ENCODE measurements at places on chromosomes 5 and 9.
A peak's percentile ranks its signal among the peaks of the same experiment; 100 is the strongest.

- DNase-seq: no peak
Measured at GRCh38 chr9:78115073-78115472, 83.5 kb upstream of the GNAQ start.

DNA sequence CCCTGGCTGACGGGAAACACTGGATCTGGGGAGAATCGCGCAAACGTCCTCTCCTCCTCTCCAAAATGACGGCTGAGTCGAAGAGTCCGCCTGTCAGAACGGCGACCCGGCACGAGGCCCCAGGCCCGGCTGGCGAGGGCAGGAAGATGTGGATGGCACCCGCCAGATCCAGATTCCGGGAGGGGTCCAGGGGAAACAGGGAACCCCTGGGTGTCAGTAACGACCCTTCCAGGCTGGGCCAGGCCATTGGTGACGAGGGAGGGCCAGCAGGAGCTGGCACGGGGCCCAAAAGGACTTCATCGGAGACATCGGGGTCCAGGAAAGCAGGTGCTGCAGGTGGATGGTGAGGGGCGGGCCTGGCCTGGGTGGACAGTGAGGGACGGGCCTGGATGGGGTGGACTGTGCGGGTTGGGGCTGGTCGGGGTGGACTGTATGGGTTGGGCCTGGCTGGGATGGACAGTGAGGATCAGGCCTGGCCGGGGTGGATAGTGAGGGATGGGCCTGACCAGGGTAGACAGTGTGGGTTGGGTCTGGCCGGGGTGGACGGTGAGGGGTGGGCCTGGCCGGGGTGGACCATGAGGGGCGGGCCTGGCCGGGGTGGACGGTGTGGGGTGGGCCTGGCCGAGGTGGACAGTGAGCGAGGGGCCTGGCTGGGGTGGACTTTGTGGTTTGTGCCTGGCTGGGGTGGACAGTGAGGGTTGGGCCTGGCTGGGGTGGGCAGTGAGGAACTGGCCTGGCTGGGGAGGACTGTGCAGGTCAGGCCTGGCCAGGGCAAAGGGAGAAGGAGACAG lies 14.0 kb downstream of the SLC6A3 start:
- no peak for DNase-seq

DNA sequence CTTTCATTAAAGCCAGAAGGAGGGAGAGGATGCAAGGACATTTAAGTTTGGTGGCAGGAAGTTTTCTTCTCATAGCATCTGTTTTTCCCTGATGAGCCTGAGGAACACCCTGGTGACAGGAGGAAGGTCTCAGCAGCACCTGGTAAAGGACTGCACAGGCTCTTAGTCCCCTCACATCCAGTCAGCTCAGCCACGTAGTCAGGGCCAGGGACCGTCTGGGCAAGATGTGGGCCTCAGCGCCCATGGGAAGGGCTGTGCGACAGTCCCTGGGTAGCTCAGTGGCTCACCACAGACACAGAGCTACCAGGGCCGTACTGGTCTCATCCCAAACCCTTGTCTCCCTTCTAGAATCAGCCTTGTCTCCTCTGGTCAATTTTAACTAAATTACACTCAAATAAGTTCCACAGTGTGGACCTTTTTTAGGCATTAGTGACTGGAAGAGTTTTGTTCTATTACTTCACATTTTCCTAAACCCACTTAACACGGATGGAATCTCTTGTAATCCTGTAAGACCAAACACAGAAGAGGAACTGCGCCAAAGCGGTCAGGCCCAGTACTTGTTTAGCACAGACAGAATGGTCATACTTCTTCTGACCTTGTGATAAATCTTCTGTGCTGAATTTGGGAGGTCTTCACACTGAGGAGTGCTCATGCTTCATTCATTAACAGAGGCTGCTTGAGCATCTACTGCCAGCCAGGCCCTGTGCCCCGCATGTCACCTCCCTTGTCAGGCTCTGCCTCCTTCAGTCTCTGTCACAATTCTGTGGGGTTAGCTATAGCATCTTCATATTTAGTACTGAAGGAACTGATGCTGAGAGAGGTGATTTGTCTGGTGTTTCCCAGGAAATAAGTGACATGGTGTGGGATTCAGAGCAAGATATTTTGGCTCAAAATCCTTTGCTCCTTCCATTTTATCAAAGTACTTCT lies 91.4 kb downstream of the ANGPTL2 start:
- no peak for DNase-seq

GRCh38 chr5:37615184-37615583 lies 224.7 kb downstream of the GDNF start:
- DNase-seq: no peak

- no peak for DNase-seq
Measured at GRCh38 chr5:38360323-38361061, 102.1 kb downstream of the EGFLAM start.

- no peak for DNase-seq
Measured at GRCh38 chr9:125820100-125820804, 73.1 kb downstream of the PBX3 start.

DNA sequence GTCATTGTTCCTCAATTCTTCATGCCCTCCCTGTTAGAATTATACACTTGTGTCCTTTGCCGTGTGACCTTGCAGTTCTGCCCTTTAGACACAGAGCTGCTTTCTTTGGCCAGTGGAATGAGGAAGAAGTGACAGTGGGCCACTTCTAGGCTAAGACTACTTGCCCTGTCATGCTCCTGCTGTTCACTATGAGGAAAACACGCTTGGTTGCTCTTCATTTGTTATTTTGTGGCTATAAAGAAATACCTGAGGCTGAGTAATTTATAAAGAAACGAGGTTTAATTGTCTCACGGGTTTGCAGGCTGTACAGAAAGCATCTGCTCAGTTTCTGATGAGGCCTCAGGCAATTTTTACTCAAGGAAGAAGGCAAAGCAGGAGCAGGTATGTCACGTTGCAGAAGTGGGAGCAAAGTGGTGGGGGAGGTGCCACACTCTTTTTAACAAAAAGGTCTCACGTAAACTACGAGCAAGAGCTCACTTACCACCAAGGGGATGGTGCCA lies 279.1 kb upstream of the DMAC1 start:
- DNase-seq: no peak

GRCh38 chr9:25603106-25603505 lies 75.1 kb downstream of the TUSC1 start:
- DNase-seq: no peak

GRCh38 chr5:122062205-122062604 lies 15.9 kb downstream of the LOX start:
- no peak for DNase-seq

DNA sequence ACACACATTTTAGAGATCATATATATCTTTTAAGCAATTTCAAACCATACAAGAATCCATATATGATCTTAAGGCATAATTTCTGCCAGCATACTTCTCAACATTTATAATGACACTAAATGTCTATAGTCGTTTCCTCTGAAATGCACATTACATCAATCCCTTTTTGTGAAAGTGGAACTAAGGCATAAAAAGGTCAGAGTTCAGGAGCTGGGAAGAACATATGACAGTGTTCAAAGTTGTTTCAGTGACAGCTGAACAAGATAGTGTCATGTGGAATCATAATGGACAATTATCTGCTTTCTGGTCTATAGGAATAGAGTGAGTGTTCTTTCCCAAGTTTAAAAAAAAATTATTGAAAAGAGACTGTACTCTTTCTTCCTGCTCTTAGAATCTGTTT lies 2.4 kb upstream of the MOB3B start:
- no peak for DNase-seq

- no peak for DNase-seq
Measured at GRCh38 chr5:45410304-45410995, 285.7 kb downstream of the HCN1 start.

GRCh38 chr5:33891788-33892619 lies at the start of gene ADAMTS12:
TSS of gene ADAMTS12 (minus strand) at chr5:33891990. CDS start at chr5:33891856, 134 bp downstream.
- DNase-seq: no peak

- DNase-seq: peak; percentile 68
Measured at GRCh38 chr9:88387036-88387551, 1.1 kb upstream of the SPIN1 start.

- no peak for DNase-seq
Measured at GRCh38 chr5:143314659-143315058, 88.8 kb downstream of the NR3C1 start.

DNA sequence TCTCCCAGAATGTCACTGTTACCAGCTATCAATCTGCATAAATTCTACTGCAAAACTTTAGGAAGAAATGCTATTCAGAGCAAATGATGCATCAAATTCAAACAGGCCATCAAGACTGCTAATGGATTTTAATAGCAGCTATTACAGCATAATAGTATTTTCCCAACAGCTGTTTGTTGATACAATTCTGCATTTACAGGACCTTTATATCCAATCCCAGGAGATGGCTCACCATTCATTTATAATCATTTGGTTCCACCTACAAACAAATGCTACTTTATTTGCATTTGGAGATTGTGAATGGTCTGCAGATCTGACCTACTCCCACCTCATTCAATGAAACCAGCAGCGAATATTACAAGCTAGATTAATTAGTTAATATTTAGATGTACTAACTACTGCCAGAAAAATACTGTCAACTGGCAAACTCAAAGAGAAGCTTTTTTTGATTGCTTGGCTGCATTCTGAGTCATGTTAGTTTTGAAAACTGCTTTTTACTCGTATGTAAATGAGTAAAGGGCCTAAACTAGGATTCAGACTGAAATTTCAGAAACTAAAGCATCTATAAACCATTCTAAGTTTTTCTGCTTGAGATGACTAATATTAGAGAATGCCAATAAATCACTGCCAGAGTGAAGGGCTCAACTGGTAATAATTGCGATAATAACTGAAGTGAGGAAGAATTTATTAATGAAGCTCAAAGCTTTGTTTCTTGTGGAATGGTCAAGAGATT lies 7.1 kb upstream of the PCA3 start:
- DNase-seq: no peak

GRCh38 chr5:178651046-178651810 lies 24.4 kb upstream of the CLK4 start:
- no peak for DNase-seq

- DNase-seq: no peak
Measured at GRCh38 chr5:11072568-11072967, 311.5 kb upstream of the DAP start.

GRCh38 chr5:7877851-7878250 lies 8.9 kb downstream of the MTRR start:
- peak; percentile 68 for DNase-seq

DNA sequence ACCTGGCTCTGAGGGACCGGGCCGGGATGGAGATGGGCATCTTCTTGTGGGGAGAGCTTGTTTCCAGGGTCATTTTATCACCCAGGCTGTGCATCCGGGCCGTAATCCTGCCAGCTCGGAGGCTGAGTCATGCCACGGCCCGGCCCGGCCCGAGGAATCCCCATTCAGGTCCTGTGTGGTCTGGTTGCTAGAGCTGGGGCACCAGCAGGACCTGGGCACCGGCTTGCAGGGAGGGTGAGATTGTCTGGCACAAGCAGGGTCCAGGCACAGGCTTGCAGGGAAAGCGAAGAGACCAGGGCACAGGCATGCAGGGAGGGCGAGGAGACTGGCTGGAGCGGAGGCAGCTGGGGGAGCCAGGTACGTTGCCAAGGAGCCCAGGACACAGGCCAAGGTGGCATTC lies 106.8 kb downstream of the RXRA start:
- DNase-seq: no peak

GRCh38 chr5:9057406-9058000 lies 488.4 kb downstream of the SEMA5A start:
- no peak for DNase-seq

- DNase-seq: no peak
Measured at GRCh38 chr5:96579711-96580110, 82.5 kb upstream of the CAST start.

GRCh38 chr5:64814073-64814472 lies 45.3 kb downstream of the CWC27 start:
- DNase-seq: no peak

DNA sequence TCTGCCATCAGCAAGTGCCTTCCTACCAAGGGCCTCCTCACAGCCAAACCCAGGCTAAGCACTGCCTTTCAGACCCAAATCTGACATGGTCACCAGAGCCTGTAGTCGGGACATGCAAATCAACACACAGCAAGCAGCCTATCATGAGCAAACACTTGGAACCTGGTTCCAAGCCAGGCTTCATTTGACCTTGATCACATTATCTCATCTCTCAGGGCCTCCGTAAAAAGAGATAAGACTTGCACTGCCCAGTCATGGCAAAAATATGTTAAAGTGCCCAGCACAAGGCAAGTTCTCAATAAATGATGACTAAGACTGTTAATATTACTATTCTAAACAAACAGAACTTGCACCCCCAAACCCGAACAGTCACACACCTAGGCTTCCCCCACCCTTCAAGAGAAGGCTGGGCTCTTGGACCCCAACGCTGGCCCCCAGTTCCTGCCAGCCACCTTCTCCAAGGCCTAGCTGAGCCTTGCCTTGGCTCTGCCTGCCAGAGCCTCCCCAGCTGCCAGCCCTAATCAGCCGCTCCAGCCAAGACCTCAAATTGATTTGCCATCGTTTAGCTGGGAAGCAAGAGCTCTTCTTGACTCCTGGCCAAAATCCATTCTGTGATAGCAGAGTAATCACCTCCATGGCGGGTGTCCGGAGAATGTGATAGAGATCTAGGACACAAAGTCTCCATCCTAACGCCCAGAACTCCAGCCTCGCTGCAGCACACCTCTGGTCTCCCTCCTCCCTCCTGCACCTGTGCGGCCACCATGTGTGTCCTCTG lies 18.7 kb downstream of the CPLX2 start:
- DNase-seq: peak; percentile 76

GRCh38 chr5:72248410-72248981 lies 71.5 kb downstream of the MRPS27 start:
- DNase-seq: peak; percentile 55

DNA sequence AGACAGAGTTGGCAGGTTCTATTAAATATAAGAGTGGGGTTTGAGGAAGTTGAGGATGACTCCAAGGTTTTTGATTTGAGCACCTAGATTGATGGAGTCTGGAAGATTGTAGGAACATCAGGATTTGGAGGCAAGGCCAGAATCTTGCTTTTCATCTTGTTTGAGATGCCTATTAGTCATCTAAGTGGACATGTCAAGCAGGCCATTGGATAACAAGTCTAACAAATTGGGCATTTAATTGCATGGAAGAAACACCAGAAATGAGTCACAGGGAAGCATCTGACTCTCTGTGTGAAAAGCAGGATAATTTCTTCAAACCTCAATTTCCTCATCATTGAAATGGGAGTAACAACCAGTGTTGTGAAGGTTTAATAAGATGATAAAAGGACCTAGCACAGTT lies 53.3 kb upstream of the ARL15 start:
- no peak for DNase-seq

DNA sequence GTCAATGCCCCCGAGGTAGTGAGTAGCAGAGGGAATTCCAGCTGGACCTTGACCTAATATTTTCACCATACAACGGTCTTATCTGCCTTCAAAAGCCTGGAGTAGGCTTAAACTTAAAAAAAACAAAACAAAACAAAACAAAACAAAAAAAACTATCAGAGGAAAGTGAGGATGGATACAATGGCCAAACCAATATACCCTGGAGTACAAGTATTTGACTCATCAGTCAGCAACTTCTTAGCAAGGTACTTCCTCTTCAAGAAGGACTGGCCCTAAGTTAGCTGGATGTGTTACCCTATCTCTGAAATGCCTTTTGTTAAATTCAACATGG lies 160.6 kb upstream of the GNA14 start:
- no peak for DNase-seq

- DNase-seq: peak; percentile 76
Measured at GRCh38 chr5:93620487-93621326, 37.7 kb downstream of the NR2F1 start.

- DNase-seq: no peak
Measured at GRCh38 chr9:36542355-36542754, 30.3 kb upstream of the MELK start.

- DNase-seq: no peak
Measured at GRCh38 chr9:106862110-106862820, 701 bp upstream of the ZNF462 start.

- DNase-seq: no peak
Measured at GRCh38 chr9:10855847-10856246, 243.0 kb upstream of the PTPRD start.
